ENCODE measurements at places on chromosomes 7 and 10.

- no peak for DNase-seq
These were observed 1.2 kb downstream of the SORCS1 start for GRCh38 chr10:107163076-107163855.

- no peak for DNase-seq
These were observed 67.6 kb downstream of the C10orf120 start for GRCh38 chr10:122632031-122632430.

- no peak for DNase-seq
These were observed 327.7 kb downstream of the CXCL12 start for GRCh38 chr10:44056967-44057805.

GRCh38 chr7:19558527-19558926 lies 150.3 kb downstream of the POLR1F start:
- DNase-seq: peak; percentile 43

DNA sequence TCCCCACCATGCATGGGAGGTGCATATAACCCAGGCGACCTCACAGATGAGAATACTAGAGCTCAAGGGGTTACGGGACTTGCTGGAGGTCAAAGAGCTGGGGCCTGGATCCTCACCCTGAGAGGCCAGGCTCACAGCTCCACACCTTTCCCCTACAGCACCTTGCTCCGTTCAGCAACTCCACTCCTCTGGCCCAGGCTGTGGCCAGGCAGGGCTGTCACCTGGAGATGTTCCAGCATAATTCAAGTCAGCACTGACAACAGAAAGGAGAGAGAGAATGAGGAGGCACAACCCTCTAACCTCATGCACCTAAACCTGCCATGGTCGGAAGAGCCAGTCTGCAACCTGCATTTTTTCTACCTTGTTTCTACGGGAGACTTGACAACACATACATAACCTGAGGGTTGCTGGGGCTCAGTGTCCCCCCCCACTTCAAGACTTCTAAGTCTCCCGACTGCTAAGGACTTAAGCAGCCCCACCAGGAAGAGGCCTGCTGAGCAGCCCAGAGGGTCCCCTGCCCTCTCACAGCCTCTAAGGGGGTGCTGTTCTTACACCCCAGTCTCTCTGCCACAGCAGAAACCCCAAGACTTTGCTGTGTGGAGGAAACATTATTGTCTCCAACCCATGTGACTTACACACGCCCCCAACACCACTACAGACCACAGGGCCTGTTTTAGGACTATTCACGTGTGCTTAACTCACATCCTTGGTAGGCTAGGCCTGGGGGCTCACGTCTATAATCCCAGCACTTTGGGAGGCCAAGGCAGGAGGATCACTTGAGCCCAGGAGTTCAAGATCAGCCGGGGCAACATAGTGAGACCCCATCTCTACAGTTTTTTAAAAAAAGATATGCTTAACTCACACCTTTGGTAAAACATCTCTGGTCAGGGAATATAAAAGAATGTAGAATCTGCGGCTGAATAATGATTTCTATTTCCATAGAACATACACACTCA lies 175.6 kb downstream of the FAM107B start:
- DNase-seq: no peak

DNA sequence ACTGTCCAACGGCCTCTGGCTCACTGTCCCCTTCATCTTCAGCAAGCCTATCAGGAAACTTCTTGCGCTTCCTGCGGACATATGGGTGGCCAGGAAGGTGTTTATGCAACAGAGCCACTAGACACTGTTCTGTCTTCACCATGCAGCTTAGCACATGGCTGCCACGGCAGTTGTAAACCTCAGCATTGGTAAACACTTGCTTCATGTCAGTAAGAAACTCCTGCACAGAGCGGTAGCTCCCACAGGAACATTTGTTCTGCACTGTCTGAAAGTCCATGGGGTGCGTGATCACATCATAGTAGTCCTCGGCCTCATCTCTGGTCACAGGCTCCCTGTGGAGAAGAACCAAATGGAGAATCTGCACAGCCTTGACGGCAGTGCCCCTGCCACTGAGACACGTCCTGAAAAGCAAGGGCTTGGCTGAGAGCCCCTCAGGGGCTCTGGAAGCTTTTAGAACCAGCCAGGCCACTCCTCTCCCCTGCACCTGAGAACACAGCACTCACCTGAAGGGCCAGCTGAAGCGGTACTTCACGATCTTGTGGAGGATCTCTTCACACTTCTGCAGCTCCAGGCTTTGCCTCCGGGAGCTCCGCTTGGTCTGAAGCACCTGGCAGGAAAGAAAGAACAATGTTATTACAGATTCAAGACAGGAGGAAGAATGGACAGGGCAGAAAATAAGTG lies 8.8 kb downstream of the FZD9 start:
- no peak for DNase-seq

DNA sequence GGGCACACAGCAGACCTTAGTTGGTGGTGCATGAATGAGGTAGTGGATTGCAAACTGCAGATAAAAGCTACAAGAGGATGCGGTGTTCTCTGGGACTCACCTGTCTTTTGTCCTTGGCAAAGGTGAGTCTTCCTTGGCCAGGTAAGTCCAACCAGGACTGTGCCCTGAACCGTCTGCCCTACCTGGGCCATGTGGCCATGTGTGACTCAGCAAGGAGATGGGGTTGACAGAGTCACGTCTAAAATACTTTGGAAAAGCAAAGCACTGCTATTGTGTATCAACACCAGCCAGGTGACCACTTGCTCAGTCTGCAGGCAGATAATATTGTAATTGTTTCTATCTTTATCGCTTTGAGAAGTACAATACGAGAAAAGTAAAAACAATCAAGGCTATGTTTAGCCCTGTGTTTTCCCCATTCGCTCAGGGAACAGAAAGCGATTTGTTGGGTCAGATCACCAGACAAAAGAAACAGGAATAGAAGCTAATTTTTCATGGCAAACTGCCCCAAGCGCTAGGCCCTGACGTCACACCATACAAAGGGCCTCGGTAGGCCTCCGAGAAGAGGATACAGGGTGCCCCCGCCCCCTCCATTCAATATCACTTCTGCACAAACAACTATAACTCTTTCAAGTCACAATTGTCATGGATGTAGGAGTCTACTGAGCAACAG lies 57.3 kb downstream of the FAM53B start:
- no peak for DNase-seq

GRCh38 chr10:105914432-105914831 lies 1250.1 kb downstream of the SORCS1 start:
- DNase-seq: no peak

DNA sequence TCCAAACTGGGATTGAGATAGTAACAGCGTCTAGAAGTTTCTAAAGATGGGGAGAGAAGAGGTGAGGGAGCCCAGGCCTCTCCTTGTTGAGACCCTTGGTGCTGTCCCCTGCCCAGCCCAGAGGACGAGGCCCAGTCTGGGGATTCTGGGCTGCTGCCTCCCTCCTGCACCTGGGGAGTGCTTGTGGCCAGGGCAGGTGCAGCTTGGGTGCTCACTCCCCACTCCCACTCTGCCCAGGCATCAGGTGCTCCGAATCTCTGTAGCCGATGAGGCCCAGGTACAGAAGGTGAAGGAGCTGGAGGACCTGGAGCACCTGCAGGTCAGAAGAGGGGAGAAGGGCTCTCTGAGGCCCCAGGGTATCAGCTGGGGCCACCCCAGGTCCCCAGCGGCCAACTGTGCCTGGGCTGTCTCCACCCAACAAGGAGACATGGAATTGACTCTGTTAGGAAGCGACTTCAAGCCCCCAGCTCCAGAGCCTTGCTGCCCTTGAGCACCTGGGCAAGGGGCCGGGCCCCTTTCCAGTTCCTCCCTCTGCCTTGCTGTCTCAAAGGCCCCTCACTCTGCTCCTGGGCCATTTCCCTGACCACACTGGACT lies 664 bp downstream of the CPA1 start:
- DNase-seq: no peak

GRCh38 chr10:27779462-27780015 lies 33.9 kb upstream of the MKX start:
- no peak for DNase-seq

GRCh38 chr10:117653170-117653515 lies 110.6 kb downstream of the EMX2 start:
- no peak for DNase-seq

GRCh38 chr10:126781450-126782216 lies 111.1 kb upstream of the C10orf90 start:
- no peak for DNase-seq

GRCh38 chr7:4744391-4745264 lies 30.8 kb upstream of the AP5Z1 start:
- DNase-seq: peak; percentile 87

- no peak for DNase-seq
These were observed 17.4 kb upstream of the ZNF716 start for GRCh38 chr7:57432583-57432982.

- no peak for DNase-seq
These were observed 25.3 kb downstream of the FRMPD2 start for GRCh38 chr10:48249004-48249762.

DNA sequence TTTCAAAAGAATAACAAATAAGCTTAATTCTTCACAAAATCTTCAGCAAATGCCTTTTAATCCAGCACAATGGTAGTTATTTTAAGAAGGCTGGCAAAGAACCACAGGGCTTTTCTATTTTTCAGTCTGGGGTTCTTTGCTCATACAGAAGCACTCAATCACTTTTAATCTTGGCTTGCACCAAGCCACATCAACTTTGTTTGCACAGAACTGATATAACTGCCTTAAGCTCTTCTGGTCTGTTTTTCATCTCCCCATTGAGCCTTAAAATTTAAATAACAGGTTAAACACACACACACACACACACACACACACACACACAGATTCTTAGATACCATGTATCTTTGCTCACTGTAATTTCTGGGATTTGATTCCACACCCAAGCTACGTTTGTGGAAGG lies 377.0 kb downstream of the GATA3 start:
- DNase-seq: no peak

- DNase-seq: no peak
These were observed 19.7 kb downstream of the SUFU start for GRCh38 chr10:102523250-102524029.

GRCh38 chr7:47906883-47907282 lies 41.4 kb downstream of the PKD1L1 start:
- no peak for DNase-seq

DNA sequence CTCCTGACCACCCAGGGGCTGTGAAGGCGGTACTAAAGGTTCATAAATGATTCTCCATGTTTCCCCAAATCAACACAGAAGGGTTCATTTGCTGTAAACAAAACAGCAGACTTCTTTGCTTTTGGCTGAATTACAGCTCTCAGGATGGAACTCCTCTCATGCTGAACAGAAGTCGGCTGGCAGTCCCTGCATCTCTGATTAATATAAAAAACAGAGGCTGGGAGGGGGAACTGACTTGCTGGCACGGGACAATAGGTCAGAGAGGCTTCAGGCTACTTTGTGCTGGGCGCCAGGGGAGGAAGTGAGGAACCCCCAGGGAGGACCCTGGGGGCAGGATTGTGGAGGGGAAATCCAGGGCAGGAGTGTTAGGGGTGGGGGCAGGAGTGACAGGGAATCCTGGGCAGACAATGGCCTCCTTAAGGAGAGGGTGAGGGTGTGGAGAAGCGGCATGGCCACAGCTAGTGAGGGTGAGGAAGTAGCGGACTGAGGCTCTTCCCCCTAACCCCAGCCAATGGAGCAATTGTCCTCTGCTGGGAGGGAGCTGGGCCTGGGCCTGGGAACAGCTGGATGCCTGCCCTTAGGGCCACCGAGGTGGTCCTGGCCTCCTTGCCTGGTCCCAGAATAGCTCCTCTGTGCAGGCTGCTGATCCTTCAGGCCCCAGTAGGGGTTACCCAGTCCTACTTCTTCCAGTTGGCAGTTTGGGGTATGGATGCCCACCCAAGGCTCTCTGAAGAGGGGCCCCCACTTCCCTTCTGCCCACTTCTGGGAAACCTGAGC lies 9.2 kb upstream of the SFRP5 start:
- no peak for DNase-seq

DNA sequence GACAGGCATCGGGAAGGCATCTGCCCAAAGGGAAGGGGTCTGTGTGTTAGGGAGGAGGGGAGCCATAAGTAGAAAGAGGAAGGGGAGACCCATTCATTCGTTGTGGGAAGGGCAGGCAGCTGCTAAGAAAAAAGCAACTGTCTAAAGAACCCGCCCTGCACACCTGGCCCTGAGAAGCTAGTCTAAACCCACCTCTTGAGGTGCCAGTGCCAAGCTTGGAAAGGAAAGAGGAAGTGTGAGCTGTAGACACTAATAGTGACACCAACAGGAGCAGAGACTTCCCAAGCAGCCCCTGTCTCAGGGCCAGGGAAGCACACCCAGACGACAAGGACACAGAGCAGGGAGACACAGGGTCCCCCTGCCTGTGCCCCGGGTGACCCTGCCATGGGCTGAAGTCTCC lies 40.8 kb upstream of the PRSS58 start:
- DNase-seq: no peak

- DNase-seq: no peak
These were observed 20.7 kb upstream of the GRID1 start for GRCh38 chr10:86387178-86387794.

GRCh38 chr10:46096909-46097575 lies 51.0 kb upstream of the MSMB start:
- DNase-seq: no peak

- DNase-seq: no peak
These were observed 60.2 kb upstream of the MKRN1 start for GRCh38 chr7:140539461-140539860.

DNA sequence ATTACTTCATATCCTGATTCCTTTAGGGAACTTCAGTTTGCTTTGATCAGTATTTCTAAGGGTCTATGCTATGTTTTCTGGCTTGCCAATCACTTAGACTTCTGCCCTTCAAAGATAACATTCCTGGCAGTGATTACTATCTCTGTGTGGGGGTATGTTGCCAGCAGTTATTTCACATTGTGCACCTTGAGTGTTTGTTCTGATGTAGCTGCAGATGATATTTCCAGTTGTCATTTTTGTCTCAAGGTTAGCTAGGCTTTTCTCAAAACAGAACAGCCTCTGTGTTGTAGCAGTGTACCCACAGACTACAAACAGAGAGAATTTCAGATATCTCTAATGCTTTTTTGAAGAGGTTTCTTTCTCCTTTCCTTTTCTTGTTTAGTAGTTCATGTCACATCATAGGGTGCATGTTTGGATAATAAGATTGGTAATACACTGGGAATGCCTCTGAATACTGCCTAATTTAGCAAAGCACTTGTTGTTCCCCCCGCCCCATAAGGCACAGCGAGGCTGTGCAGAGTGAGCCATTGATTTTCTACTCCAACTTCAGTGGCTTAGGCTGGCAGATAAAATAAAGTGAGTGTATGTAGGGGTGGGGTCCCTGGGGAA lies 134.7 kb upstream of the AGR3 start:
- DNase-seq: no peak

DNA sequence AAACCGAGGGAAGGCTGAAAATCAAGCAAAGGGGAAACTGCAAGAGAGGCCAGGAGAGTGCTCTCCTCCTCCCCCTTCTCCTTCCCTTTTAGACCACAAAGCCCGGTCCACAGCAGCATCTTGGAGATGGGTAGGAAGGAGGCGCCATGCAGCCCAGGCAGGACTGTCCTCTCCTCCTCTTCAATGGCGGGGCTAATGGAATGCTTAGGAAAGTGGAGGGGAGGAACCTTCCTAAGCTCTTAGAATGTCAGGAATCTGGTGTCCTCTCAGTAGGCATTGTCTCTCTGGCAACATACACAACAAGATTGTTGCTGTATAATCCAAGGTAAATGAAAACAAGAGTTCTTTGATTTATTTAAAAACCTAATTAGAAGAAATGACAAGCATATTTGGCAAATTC lies 185.1 kb downstream of the DGKI start:
- no peak for DNase-seq

GRCh38 chr10:32341596-32341995 lies 5.4 kb downstream of the EPC1 start:
- no peak for DNase-seq
